ENCODE measurements at places on chromosomes 11 and 22.

DNA sequence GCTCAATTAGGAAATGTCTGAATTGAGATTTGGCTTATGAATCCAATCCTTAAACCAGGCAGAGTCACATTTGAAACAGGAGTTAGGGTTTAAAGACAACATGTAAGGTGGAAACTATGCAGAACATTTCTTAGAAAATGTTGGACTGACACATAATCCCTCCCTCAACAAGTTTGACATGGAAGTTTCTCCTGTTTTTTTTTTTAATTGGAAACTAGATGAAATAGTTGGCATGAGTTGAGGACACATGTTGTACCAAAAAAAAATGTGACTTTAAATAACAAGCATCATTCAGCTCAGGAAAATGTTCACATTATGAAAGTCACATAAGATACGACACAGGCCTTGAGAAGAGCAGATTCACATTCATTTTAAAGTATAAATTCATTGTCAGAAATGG, 154.9 kb upstream of the DDI1 start:
- peak; percentile 81 for DNase-seq

DNA sequence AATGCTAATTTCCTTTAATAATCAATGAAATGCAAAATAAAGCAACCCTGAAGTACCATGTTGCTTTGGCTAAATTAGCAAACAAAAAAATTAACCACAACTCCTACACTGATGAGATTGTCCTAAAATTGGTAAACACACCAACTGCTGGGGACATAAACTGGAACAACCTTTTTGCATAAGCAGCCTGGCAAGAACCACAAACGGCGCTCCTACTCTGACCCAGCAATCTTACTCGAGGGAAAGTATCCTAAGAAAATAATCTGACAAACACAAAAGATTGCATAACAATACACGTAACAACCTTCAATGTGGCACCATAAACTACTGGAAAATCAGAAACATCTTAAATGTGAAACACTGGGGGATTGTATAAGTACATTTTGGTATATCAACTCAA, 189.8 kb upstream of the PITPNB start:
- DNase-seq: no peak

GRCh38 chr11:127105593-127106541, 105.3 kb upstream of the KIRREL3 start:
- DNase-seq: no peak

DNA sequence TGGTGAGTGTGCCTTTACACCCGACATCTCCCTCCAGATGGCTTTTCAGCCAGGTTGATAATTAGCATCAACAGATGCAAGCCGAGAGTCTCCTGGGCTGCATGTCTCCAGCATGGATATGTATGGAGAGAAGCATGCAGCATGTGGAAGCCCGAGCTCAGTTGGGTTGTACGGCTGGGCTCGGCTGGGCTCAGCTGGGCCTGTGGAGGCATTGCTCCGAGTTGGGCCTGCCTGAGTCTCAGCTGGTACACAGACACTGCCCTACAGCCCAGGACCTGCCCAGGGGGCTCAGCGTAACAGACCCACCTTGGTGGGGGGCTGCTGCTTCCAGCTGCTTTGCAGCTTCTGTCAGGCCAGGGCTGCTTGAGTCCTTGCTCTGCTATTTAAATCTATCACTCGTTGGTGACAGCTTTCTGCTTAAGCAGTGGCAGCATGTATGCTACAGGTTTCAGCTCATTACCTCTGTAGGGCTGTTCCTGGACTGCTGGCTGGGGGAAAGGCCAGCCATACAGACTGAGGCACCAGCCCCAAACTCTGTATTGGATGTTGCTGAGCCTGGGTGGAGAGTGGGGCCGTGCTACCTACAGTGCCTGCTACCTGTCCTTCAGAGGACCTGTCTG, 115.5 kb downstream of the TEAD1 start:
- DNase-seq: no peak

- no peak for DNase-seq
These were observed 104.2 kb downstream of the TEAD1 start for GRCh38 chr11:12778240-12778905.

- no peak for DNase-seq
These were observed 7.2 kb downstream of the CEP164 start for GRCh38 chr11:117334896-117335295.

- no peak for DNase-seq
These were observed 119.2 kb downstream of the SPON1 start for GRCh38 chr11:14081581-14082231.

DNA sequence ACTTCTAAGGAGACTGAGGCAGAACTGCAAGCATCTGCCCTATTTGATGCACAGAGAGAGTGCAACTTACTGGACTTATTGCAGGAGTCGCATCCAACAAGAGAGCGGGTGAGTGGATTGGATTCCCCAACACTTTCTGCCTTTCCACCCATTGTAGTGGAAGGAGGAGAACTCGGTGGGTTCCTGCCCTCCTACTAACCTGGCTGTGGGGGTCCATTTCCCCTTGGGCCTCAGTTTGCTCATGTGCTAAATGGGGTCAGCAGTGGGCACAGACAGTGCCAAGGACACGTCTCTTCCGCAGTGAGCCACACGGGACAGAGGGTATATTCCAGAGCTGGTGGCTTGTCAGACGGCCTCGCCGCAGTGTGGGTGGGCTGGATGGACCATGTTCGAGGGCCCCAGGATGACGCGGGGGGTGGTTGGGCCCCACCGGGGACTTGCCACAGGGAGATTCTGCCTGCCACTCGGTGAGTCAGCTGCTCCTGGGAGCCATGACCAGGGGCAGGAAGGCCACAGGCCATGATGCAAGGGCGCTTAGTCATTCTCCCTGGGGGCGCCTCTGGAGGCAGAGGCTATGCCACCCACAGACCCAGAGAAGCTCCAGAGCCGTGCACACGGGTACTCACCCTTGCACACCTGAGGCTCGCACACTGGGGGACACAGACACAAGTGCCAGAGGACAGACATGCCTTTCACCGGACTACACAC, 8.2 kb downstream of the ALX4 start:
- DNase-seq: no peak
